Natural killer cell (primary cell): ENCODE measurements at places on chromosomes 13 and 19.

DNA sequence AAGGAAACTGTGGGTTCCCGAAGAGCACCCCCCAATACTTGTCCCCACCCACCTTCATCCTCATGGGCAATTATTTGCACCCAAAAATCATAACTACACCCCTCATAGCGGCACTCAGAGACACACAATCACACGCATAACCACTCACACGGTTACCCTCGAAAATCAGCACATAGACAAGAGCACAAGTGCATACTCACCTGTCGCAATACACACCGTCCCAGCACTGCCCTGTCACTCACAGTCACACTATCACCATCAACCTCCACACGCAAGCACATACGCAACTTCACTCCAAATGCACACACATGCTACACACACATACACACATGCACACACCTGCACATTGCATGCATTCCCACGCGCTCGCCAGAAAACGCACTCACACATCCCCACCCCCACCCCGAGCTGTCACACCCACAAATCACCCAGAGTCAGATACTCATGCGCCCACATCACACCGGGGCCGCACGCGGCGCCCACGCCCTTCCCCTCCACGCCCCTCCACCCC is 535 bp downstream of the COL5A3 start:
- no peak for DNase-seq
- no peak overlapping the region for H3K27ac ChIP-seq
- H3K27me3 ChIP-seq: peaks cover 16% of the 10 kb centered on the region

GRCh38 chr13:50144246-50145160 is 129.3 kb downstream of the KCNRG start:
- DNase-seq: no peak
- no peaks in the 10 kb centered on the region for H3K4me1 ChIP-seq
- H3K4me3 ChIP-seq: no peak overlapping the region
- H3K36me3 ChIP-seq: no peaks in the 10 kb centered on the region

DNA sequence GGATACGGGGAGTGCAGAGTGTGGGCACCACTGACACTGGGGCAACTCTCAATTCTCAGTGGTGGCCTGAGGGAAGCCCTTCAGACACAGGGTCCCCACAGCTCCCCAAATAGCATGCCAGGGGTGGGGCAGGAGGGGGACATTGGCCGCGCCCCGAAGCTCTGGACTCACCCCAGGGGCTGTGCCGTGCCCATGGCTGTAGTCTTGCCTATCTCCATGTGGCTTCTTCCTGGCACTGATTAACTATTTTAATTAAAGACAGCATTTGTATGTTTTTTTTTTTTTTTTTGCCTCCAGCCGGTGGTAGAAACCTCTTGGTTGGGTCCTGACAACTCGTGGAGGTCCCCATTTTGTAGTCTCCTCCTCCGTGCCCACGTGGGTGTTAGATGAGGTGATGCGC is 23.3 kb downstream of the GATAD2A start:
- no peak overlapping the region for H3K4me3 ChIP-seq
- H3K4me1 ChIP-seq: peaks cover 75% of the 10 kb centered on the region

GRCh38 chr13:33637978-33638743 is 179.8 kb upstream of the RFC3 start:
- no peaks in the 10 kb centered on the region for H3K36me3 ChIP-seq
- no peak for DNase-seq
- H3K27ac ChIP-seq: no peak overlapping the region
- H3K4me1 ChIP-seq: no peaks in the 10 kb centered on the region
- no peaks in the 10 kb centered on the region for H3K27me3 ChIP-seq

GRCh38 chr13:20219577-20219976 is 12.5 kb downstream of the GJB6 start:
- H3K27me3 ChIP-seq: peaks cover 5% of the 10 kb centered on the region
- no peak overlapping the region for H3K27ac ChIP-seq
- no peak overlapping the region for H3K4me3 ChIP-seq
- no peaks in the 10 kb centered on the region for H3K36me3 ChIP-seq
